ENCODE measurements at places on chromosomes 13 and 19.

- no peak for DNase-seq
Measured at GRCh38 chr13:30810261-30810701, 74.9 kb downstream of the ALOX5AP start.

GRCh38 chr13:90187478-90188350, 1159.8 kb upstream of the MIR17HG start:
- no peak for DNase-seq

DNA sequence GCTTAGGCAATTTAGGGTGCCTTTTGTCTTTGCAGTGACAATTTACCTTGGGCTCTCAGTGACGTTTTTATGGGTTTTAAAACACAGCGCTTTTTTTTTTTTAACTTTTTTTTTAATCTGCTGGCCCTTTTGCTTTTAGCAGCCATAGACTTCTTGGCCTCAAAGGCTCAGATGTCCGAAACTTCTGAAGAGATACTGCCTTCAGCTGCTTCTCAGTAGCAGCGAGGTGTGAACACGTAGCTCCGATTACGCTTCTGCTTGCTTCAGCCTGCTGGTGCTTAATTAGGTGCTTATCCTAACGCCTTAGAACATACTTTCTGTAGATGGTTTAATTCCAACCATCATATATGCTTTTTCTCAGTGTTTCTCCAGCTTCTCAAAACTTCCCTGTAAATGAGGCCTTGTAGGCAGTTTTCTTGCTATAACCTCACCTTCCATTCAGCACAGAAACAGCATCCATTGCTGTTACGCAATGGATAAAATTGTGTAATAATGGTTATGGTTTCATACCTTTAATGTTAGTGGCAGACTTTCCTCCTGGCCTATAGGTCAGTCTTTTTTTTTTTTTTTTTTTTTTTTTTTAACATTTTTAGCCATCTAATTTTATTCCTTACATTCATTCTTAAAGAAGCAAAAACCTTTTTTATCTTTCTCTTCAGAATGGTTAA, 723.9 kb downstream of the GPC5 start:
- DNase-seq: no peak

DNA sequence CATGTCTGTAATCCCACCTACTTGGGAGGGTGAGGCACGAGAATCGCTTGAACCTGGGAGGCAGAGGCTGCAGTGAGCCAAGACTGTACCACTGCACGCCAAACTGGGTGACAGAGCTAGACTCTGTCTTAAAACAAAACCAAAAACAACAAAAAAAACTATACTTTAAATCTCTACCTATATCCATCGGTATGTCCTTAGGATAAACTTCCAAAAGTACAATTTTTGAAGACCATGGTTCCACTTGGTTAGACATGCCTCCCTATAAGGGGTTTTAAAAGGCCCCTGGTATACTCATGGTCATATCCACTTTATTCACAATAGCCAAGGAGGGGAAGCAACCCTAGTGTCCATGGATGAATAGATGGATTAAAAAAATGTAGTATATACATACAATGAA, 39.8 kb downstream of the RUBCNL start:
- no peak for DNase-seq

DNA sequence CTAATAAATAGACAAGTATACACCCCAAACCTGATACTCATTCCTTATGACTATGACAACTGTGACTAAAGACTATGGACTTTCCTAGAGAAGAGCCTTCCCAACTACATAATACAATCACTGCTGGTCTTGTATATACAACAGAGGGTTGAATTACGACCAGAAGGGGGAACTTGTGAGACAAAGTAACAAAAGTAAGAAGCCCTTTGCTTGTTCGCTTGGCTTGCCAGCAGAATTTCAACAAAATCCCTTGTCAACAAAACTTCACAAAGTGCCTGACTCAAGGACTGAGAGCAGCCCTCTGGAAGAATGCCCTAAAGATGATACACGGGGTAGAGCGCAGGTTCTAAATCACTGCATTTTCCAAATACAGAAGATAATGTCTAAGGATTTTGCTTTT, 99.4 kb downstream of the WASF3 start:
- DNase-seq: no peak

GRCh38 chr13:35164324-35164932, 222.4 kb downstream of the NBEA start:
- peak; percentile 76 for DNase-seq

- no peak for DNase-seq
Measured at GRCh38 chr13:29339386-29340272, 255.9 kb downstream of the SLC7A1 start.

GRCh38 chr13:94776956-94777355, 64.6 kb upstream of the SOX21 start:
- no peak for DNase-seq
